ENCODE measurements at places on chromosomes 12 and 14. TPM values are rescaled to one million over a fixed set of nuclear protein-coding genes. Genes with fewer than 3 reads are reported as not detected.

Gene LAG3
- not detected for total RNA-seq

Gene PHC1
- 34.9 TPM for total RNA-seq

Gene BRMS1L
- 19.9 TPM for total RNA-seq

Gene HVCN1
- 5.9 TPM for total RNA-seq

Gene OTOGL
- total RNA-seq, result 0.25 TPM

Gene CCDC38
- not detected for total RNA-seq

Gene MEG3
- 91.7 TPM for total RNA-seq

Gene PLBD1
- 0.98 TPM for total RNA-seq

Gene FSCB
- not detected for total RNA-seq

Gene TAS2R42
- total RNA-seq, result not detected

Gene AQP6
- total RNA-seq, result 0.25 TPM

Gene PAX9
- not detected for total RNA-seq

Gene PTPRR
- 12.8 TPM for total RNA-seq

Gene MYH6
- total RNA-seq, result not detected

Gene KRT73
- not detected for total RNA-seq

Gene OR6C3
- not detected for total RNA-seq

Gene KCNA1
- total RNA-seq, result 2.7 TPM

Gene PACS2
- total RNA-seq, result 67.9 TPM

Gene BAZ1A
- total RNA-seq, result 16.2 TPM

Gene CMA1
- total RNA-seq, result not detected

Gene RNF212B
- not detected for total RNA-seq

Gene NANOG
- total RNA-seq, result not detected

Gene MGST1
- 0.98 TPM for total RNA-seq

Gene TMEM132C
- total RNA-seq, result 3.9 TPM

Gene RNASE3
- total RNA-seq, result not detected

Gene POLR3B
- total RNA-seq, result 17.2 TPM

Gene PTMS
- total RNA-seq, result 93.7 TPM

Gene SLCO1B1
- total RNA-seq, result not detected

Gene SLC7A7
- 1.5 TPM for total RNA-seq

Gene LLPH
- 7.1 TPM for total RNA-seq

Gene KSR2
- total RNA-seq, result 1.5 TPM

Gene GPX2
- total RNA-seq, result not detected

Gene DNAJC22
- under 0.01 TPM for total RNA-seq

Gene GDF3
- not detected for total RNA-seq

Gene PPP4R4
- 0.49 TPM for total RNA-seq

Gene CAPZA3
- not detected for total RNA-seq

Gene IAPP
- under 0.01 TPM for total RNA-seq

Gene MNAT1
- total RNA-seq, result 57.0 TPM

Gene FAM181A
- 0.74 TPM for total RNA-seq
